IPS DF 19.7 (cell line): ENCODE measurements at places on chromosomes 7 and 10.

DNA sequence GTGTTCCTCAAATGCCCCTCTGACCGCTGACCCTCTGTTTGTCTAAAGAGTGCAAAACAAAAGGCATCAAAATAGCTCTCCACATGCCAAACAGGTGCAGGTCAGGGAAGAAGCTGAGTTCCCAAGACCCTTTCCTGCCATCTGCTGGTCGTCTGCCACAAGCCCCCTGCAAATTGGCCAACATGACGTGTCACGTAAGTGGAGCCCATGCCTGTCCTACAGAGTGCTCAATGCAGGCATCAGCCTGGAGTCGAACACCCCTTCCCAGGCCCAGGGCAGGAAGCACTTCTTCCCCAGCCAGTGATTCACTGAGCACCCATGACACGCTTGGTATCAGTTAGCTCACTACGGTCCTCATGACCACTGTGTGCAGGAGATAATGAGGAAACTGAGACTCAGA is 14.1 kb downstream of the TMEM72 start:
- DNase-seq: peak; percentile 68

- DNase-seq: no peak
Observed at GRCh38 chr7:55063633-55064032, 44.8 kb downstream of the EGFR start.

GRCh38 chr7:117698018-117698417 is 175.2 kb downstream of the CTTNBP2 start:
- DNase-seq: no peak

GRCh38 chr7:34086064-34086463 is 180.7 kb downstream of the BMPER start:
- no peak for DNase-seq

DNA sequence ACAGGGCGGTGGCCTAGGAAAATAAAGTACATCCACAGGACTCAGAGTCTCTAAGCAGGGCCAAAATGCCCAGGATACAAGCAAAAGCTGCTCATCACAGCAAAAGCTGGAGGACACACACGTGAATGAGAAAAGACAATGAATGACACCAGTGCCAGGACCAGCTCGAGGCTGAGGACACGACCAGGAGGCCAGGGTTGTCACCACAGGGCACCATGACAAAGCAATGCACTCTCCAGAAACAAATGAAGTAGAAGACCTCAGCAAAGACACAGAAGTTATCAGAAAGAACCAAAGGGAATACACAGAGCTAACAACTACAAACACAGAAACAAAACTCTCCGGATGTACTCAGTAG is 92.1 kb downstream of the FOXL3 start:
- no peak for DNase-seq

- no peak for DNase-seq
Observed at GRCh38 chr7:6430271-6430940, 17.3 kb downstream of the DAGLB start.

DNA sequence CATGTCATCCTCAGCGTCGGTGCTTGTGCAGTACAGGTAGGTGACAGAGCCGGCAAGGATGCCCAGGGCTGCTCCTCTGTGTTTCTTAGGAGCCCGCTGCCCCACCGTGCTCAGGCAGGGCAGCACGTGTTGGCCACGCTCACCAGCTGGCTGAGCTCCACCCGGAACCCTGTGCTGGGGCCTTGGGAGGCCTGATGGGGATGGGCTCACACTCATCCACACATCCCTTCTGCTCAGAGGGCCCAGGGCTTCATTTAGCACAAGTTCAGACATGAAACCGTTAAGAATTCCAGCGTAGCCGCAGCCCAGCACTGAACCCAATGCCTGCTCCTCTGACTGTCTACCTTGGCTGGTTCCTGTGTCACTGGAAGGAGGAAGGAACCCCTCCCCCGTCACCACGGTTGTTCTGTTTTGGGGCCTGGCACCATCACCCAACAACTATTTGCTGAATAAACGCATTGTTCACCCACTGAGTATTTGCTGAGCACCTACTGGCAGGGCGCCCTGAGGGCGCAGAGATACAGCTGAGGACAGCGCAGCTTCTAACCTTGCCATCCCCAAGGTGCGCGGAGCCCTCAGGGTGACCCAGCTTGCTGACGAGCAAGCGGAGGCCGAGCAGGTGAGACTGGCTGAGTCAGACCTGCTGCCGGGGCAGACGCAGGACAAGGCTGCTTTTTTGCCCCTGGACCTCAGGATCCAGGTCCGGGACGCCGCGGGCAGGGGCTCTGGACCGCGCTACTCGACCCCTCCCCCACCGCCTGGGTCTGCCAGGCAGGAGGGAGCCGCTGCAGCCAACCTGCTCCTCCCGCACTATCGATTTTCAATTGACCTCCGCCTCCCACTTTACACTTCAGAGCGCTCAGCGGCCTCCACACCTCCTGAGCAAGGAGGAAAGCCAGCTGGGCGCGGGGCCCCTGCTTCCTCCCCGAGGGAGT is 50.6 kb upstream of the RET start:
- peak; percentile 57 for DNase-seq

DNA sequence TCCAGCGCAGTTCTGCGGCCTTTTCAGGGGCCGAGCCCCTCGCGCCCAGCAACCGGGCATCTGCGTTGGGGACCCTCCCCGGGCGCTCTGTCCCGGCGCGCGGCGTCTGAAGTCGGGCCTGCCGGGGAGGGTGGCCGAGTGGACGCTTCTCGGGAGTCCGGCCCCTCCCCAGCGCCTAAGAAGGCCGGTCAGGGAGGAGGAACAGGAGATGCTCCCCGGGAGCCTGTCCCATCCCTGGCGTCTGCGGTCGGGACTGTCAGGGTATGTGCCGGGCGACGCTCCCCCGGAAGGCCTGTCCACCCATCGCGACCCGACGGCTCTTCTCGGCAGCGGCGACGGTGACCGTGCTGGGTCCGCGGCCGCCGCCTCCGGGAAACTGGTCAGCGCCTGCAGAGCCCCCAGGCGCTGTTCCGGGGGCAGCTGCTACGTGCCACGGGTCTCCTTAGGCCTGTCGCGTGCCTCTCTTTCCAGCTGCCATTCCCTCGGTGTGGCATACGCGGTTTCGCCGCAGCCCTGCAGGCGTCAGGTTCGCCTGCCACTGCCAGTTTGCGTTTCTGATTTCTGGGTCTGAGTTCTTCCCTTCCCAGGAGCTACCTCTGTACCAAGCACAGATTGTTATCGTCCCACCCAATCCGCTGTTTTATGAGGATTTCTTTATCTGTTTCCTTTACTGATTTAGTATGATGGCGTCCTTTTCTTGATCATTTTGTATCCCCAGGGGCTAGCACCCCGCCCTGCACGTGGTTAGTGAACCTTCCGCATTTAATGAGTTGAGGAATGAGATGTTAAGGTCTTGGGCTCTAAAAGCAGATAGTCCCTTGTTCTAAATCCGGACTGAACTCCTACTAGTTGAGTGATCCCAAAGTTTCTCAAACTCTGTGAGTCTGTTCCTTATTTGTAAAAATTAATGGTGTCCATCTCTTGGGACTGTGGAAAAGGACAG is 782 bp downstream of the IFIT5 start:
- DNase-seq: no peak

DNA sequence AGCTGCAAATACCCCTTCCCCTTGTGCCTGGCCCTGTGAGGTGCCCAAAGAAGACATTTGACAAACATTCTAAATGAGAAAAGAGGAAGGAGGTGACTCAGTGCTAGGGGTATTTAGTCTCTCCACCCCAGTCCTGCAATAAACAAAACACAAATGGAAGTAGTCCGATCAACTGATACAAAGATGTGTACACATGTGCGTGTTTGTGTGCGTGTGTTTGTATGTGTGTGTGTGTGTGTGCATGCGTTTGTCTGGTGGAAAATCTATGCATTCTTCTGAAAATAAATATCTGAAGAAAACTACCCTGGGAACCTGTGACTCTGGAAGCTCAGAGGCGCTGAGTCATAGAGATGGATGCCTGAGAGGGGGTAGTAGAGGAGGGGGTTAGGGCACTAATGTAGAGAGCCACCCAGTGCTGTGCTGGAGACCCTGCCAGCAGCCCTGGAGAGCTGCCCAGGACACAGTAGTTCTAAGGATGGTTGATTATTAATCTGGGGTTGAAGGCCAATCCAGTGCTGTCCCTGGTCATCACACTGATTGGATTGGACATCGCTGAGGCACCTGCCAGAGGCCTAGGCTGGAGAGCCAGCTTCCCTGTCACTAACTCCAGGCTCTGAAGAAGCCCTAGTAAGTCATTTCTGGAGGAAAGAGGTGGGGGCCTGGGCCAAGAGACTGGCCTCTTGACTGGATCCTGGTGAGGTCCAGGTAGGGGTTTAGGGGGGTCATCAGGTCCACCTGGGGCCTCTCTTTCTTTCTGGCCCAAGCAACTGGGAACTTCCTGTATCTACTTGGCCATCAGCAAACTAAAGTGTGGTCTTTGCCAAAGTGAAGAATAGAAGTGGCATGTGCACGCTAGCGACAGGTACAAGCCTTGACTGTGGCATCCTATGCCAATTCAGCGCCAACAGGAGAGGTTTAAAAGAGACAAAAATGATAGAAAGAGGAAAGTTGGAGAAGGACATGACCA is 18.5 kb downstream of the SFTPA1 start:
- DNase-seq: no peak

DNA sequence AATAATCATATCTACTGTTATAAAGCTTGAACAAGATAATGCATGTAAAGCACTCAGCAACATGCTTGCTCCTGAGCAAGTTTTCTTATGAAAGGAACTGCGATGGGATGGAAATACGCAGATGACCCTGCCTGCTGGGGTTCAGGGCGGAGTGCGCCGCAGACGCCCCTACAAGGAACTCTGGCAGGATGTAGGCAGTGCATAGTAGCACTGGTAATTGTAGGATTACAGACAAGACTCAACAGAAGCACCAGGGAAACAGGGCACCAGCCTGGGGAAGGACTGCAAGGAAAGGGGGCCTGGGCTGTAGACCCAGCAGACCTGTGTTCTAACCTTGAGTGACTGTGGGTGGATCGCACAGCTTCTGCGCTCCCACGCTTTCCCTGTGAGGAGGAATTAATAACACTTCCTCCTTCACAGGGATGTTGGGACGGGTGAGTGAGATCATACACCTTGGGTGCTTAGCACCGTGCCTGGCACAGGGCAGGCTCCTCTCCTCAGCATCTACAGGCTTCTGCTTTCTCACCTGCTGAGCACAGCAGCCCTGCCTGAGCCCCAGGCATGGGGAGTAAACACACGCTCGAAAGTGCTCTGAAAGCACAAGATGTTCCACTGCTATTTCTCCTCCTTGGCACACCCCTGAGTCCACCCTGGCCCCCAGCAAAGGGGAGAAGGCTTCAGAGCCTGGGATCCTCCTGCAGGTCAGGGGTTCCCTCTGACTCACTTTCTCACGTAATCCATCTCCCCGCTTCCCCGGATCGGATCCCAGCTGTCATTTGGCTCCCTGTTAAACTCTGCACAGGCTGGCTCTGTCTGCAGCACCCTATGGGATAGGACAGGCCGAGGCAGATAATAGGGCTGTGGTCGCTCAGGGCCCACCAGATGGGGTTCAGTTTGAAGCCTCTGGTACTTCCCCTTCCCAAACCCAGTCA is 19.2 kb downstream of the ITPRIP start:
- DNase-seq: no peak

- no peak for DNase-seq
Observed at GRCh38 chr10:33214174-33214573, 120.3 kb downstream of the NRP1 start.

GRCh38 chr10:28266449-28267224 is 36.2 kb downstream of the MPP7 start:
- no peak for DNase-seq

DNA sequence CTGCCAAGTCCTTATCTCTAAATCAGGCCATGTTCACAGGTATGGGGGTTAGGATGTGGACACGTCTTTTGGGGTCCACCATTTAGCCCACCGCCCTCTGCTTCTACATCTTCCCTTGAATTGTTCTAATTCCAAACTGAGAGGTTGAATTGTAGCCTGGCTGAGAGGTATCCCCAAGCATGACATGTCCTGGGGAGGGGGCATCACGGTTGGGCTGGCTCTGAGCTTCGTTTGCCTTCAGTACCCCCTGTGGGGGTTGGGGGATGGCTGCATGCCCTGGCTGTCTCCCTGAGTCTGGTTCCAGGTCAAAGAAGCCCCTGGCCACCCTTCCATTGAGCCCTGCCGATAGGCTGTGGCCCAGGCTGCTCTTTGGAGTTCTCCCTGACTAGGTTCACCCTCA is 204.6 kb downstream of the GLRX3 start:
- DNase-seq: no peak

- DNase-seq: no peak
Observed at GRCh38 chr7:28964056-28964455, 5.9 kb upstream of the TRIL start.

GRCh38 chr7:1733206-1733907 is 63.3 kb downstream of the ELFN1 start:
- DNase-seq: no peak

GRCh38 chr7:4815121-4815520 is 39.7 kb downstream of the AP5Z1 start:
- DNase-seq: no peak

GRCh38 chr10:109741712-109742111 is 181.6 kb downstream of the XPNPEP1 start:
- no peak for DNase-seq

- no peak for DNase-seq
Observed at GRCh38 chr7:107125475-107125874, 43.3 kb upstream of the HBP1 start.

DNA sequence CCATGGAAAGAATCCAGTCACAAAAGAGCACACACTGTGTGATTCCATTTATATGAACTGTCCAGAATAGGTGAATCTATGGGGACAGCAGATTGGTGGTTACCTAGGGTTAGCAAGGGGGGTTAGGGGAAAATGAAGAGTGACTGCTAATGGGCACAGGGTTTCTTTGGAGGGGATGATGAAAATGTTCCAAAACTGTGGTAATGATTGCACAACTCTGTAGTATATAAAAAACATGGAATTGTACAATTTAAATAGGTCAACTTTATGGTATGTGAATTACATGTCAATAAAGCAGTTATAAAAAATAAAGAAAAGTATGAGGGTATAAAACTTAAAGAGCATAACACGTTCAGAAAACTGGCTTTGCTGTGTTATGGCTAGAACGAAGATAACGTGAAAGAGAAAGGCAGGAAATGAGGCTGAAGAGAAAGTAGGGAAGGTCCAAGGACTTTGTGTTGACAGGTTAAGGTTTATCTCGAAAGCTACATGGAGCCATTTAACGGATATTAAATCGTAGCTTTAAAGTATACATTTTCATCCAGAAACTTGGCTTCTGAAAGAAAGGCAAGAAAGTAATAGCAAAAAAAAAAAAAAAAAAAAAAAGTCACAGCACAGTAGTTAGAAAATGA is 26.4 kb upstream of the MSS51 start:
- no peak for DNase-seq

DNA sequence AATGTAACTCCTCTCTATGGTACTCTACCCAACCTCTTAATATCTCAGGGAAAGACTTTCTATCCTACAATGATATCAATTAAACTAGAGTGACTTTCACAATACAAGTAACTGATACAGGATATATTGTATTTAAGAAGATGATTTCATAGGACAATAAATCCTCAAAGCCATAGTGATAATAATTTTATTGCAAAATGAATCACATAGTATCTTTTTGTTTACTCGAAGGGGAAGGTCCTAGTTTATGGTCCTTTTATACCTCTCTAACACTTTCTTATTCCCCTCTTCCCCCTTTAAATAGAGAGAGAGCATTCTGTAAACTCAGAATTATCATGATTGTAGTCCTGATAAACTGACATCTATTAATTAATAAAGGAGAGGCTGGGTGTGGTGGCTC is 56.4 kb downstream of the TMEM106B start:
- DNase-seq: no peak

- DNase-seq: no peak
Observed at GRCh38 chr7:135251496-135252391, 18.1 kb downstream of the STRA8 start.
